ENCODE measurements at places on chromosomes 11 and 22. TPM values are rescaled to one million over a fixed set of nuclear protein-coding genes. Genes with fewer than 3 reads are reported as not detected.
A peak's percentile ranks its signal among the peaks of the same experiment; 100 is the strongest.

Gene TNNT3
- not detected for total RNA-seq

Gene OR6T1
- not detected for total RNA-seq

Gene ZNF280A
- total RNA-seq, result not detected

Gene SYTL2
- 4.0 TPM for total RNA-seq

Gene RTN4R
- total RNA-seq, result 38.3 TPM

Gene APOBEC3B
- total RNA-seq, result not detected

Gene SCGB1D2
- not detected for total RNA-seq

Gene ALDH3B1
- 0.22 TPM for total RNA-seq

Gene C11orf91
- not detected for total RNA-seq

Gene CSNK2A3
- total RNA-seq, result 17.4 TPM

DNA sequence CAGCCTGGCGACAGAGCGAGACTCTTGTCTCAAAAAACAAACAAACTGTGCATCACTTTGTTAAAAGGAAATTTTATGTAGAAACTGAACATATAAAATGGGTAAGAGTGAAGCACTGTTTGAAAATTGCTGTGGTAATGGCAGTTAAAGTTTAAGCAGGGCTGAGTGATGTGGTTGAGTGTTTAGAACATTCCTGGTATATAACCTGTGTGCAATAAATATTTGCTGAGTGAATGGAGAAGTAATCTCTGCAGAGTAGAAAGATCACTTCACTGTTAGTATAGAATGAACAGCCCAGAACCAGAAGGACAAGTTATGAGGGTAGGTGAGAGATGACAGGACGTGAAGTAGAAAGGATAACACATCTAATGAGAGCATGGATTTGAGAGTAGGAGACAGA, 27.3 kb downstream of the CECR2 start:
- no peak for DNase-seq

GRCh38 chr11:11836676-11837231, 5.0 kb upstream of the USP47 start:
- DNase-seq, result no peak

GRCh38 chr22:23681026-23681809, 9.6 kb upstream of the RGL4 start:
- DNase-seq, result no peak

DNA sequence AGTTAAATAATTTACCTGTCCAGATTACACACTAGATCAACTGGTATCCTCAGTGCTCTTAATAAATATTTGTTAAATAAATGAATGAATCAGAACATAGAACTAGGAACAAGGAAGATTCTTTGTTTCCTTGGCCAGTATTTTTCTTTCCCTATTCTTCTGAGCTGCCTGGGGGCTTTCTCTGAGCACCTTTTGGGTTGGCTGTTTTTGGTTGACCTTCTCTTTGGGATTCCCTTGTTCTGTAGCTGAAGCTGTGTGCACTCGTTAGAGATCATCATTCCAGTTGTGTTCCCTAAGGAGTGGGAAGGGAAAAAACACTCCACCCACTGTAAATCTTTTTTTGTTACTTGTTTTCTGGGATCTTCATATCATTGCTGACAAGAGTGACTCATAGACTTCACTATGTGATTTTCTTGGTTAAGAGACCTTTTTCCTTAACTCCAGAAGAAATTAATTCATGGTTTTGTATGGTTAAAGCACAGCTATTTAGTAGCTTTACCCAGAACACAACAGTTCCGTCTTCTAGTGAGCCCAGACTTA, 84.3 kb downstream of the STIM1 start:
- no peak for DNase-seq

- DNase-seq, result no peak
Observed at GRCh38 chr11:114130115-114130576, 70.6 kb downstream of the ZBTB16 start.

- no peak for DNase-seq
Observed at GRCh38 chr11:45095691-45096010, 50.8 kb upstream of the PRDM11 start.

GRCh38 chr11:121741351-121741760, 288.6 kb upstream of the SORL1-AS1 start:
- DNase-seq, result no peak

GRCh38 chr11:72642043-72642883, 32.0 kb downstream of the PDE2A start:
- DNase-seq, result peak; percentile 51

GRCh38 chr11:78251083-78251775, 62.5 kb downstream of the USP35 start:
- no peak for DNase-seq

GRCh38 chr11:124799348-124800225, 619 bp downstream of the MSANTD2 start:
- DNase-seq, result peak; percentile 69

DNA sequence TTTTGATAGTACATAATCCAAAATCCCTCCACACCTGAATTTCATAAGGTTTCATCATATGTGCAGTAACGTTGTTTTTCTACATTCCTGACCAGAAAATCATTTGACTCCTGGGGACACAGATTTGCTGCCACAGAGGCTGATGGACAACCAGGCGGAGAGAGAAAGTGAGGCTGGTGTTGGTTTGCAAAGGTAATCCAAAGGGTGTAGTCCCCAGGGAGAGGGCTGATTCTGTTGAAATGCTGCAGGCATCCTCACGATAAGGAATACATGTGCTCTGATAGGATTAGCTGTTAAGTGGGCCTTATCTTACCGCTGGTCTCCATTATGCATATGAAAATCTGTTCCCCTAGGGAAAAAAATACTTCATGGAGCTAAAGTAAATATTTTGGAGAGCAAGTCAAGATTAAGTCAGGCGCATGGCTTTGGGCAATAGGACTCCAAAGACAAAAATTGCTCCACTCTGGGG, 8.1 kb downstream of the APOL6 start:
- DNase-seq, result no peak

DNA sequence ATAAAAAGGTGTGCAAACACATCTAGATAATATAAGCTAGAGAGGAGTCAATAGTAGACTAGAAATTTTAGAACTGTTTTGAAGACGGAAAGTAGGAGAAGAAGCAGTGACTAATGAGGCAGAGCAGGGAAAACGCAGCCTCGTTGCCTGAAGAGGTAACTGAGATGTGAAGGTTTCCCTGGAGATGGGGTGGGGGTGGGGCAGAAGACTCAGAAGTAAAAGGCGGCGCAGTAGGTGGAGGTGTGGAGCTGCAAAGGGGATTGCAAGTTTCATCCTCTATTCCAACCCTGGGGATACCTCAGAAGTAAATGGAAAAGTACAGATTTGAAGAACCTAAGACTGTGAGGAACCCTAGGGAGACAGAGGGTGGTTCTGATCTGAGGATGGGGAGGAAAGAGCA, 109.5 kb downstream of the TMPRSS5 start:
- no peak for DNase-seq

GRCh38 chr22:39906207-39906606, 5.3 kb downstream of the GRAP2 start:
- DNase-seq, result no peak

DNA sequence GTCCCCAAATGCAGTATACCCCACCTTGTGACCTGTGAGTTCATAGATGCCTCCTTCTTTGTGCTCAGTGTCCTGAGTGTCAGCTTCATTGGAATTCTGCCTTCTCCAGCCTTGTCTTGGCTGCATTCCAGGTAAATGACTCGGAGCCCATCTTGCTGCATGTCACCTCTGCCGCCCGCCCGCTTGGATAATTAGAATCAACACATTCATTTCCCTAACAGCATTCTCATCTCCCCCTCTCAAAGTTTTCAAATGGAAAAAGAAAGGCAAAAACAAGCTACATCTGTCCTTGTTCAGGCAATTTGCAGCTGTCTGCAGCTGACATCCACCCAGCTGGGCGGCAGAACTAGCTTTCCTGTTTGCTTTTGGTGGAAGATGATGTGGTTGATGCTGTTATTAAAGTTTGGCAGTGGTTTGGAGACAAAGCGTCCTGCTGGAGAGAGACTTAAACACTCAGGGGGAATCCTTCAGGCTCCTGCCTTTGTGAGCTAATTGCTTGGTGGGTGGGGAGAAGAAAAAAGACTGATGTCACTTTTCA, 198.8 kb upstream of the SEZ6L start:
- DNase-seq, result no peak

DNA sequence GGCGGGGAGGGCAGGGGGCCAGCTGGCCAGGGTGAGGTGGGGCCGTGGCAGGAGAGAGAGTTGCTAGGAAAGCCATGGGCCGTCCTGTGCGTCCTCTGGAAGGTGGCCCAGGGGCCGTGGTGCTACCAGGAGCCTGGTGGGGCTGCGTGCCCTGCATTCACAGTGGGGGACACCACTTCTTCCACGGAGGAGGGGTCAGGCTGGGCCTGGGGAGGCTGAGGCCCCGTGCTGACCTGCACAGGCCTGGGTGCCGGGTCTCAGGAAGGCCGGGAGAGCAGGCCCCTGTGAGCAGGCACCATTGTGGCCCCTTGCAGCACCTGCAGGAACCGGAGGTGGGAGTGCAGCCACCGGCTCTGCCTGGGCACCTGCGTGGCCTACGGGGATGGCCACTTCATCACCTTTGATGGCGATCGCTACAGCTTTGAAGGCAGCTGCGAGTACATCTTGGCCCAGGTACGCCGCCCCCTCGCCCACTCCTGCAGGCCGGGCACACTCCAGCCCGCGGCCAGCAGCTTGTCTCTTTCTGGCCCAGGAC, 12.0 kb downstream of the MUC5B start:
- DNase-seq, result peak; percentile 17

- DNase-seq, result no peak
Observed at GRCh38 chr11:108558222-108558621, 35.3 kb downstream of the EXPH5 start.

- no peak for DNase-seq
Observed at GRCh38 chr11:65778901-65779668, 1.7 kb downstream of the AP5B1 start.

DNA sequence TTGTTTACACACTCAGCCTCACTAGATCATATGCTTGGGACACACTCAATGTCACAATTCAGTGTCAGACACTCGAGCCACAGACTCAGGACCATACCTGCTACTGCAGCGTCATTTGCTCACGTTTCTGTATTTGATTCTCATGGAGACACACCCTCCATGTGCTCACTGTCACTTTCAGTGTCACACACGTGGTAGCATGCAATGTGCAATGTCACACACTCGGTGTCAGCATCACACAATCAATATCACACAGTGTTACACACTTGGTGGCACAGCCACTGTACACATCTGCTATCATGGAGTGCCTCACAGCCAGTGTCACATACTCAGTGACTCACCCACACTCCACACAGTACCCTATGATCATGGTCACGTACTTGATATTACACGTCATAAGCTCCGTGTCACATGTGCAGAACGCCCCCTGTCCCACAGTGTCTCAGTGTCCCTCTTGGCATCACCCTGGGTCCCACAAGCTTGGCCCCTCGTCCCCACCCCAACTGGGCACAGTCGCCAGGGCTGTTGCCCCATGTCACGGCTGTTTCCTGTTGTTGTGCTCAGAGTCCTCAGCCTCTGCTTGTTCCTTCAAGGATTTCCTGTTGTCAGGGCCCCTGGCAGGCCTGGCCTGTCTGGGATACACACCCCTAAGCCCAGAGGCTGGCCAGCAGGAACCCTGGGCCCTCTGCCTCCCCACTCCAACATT, 49.6 kb downstream of the PDE2A start:
- DNase-seq, result no peak

DNA sequence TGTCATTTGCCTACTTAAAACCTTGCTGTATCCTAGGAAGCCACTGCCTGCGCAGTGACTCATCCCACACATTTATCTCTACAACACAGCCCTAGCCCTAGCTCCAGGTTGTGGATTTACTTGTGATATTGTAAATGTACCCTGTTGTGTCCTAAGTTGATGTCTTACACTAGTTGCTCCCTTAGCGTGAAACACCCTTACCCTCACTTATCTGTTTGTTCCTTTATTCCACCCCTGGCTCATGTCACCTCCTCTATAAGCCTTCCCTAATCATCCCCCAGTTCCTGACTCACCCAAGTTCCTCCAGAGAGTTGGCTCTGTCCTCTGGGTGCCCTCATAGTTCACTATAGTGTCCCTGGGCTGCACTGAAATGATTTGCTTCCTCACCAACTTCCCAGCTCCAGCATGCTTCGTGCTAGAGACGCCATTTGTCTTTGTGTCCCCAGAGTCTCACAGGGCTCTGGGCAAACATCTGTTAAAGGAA, 431.8 kb upstream of the FAT3 start:
- DNase-seq, result no peak

DNA sequence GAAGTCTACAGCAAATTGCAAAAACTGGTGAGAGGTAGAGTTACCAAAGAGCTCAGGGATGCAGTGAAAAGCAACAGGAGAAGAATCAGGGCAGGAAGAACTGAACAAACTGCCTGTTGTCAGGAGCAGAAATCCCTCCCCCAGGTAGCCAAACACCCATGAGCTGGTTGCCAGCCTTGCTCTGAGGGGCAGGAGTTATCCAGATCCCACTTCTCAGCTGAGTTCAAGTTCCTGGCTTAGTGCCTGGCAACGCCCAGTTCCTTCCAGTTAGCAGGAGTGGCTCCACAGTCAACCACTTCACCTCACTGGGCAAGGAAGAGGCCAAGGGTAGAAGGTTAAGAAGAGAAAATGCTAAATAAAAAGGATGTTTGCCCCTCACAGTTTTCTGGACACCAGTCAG, 1.9 kb upstream of the MPZL2 start:
- no peak for DNase-seq

DNA sequence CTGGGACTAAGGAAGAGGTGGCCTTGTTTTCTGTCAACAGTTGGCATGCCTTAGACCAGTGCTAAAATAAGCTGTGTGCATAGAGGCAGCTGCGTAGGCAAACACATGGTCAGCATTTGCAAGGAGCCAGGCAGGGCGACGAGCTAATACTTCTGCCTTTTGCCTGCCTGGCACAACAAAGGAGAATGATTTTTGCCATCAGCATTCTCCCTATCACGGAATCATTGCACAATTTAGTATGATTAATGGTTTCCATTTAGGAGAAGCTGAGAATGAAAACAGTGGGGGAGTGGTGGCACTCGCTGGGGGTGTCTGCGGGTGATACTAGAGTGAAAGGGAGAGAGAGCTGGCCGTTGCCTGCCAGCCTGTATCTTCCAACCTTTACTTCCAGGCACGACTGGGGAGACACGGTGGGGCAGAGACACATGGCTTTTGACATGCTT, 336.0 kb downstream of the CADM1 start:
- DNase-seq, result no peak

DNA sequence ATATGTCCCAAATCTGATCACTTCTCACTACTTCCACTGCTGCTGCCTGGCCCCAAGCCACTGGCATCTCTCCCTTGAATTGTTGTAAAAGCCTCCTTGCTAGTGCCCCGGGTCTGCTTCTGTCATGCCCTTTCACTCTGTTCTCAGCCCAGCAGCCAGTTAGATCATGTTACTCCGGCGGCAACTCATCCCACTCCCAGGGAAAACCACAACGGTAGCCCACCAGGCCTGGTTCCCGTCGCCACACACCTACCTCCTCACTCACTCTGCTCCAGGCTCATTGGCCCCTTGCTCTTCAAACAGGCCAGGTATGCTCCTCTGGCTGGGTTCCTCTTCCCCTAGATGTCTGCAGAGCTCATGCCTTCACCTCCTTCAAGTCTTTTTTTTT, 3.8 kb upstream of the MARK2 start:
- DNase-seq, result no peak

GRCh38 chr11:120028181-120028896, 109.6 kb downstream of the TRIM29 start:
- DNase-seq, result no peak

DNA sequence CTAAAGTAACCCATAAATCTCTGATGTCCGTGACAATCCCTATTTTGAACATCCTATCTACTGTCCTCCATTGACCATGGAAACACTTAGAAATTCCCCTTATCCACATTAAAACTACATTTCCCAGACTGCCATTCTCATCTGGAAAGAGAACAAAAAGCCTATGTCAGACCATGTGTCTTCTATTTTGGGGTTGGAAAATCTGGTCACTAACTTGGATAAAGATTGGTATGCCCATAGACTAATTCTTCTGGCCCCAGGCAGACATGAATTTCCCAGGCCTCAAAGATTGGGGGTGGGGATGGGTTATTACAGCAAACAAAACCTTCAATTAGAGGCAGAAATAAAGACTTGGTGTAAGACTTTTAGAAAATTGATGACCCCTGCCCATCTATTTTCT, 30.9 kb upstream of the CREB3L1 start:
- DNase-seq, result no peak

Measured in glutamatergic neuron (in vitro differentiated cells).